Stimulated activated CD4-positive, alpha-beta T cell treated with anti-CD3 and anti-CD28 coated beads, Interleukin-1b, Interleukin-23, amount 100 ng/mL, for 48 hours (primary cell): ENCODE measurements at places on chromosomes 6 and 20.
A peak's percentile ranks its signal among the peaks of the same experiment; 100 is the strongest.

GRCh38 chr20:58890518-58891085, 38.1 kb downstream of the GNAS start:
- peak; percentile 53 for DNase-seq

GRCh38 chr6:41455410-41455809, 90.8 kb upstream of the FOXP4 start:
- DNase-seq = no peak

DNA sequence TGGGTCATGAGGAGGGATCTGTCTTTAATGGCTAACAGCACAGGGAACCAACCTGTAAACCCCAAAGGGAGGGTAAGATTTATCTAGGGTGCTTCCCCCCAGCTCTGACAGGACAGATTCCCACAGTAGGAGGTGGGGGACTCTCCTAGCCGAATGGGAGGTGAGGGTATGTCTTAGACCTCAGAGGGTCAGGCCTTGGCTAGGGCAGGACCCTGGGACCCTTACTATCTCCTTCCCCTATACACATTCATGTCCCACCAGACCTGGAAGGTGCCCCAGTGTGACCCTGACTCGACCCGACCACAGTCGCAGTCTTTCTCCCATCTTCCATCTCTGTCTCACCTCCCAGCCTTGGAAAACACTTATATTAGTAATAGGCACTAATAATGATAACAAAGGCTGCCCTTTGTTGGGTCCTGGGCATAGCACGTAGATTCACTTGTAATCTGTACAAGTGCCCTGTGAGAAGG, 36.8 kb downstream of the VEGFA start:
- no peak for DNase-seq

DNA sequence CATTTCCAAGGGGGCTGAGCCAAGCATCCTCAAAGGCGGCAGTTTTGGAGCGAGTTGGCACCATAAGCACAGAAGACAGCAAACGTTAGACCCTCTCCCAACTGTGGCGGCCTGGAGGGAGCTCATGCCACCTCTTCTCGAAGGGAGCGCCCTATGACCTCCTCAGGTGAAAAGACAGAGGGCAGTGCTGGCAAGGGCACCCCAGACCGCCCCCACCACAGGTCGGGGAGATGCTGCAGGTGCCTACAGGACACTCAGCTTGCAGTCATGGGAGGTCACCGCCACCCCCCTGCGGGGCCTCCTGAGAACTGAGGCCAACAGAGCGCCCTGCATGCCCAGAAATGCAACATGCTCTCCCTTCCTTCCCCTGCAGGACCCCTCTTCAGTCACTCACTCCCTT, 45.1 kb upstream of the BHLHE23 start:
- DNase-seq = no peak

GRCh38 chr6:27139756-27140579, 107.5 kb upstream of the PRSS16 start:
- DNase-seq = peak; percentile 35

DNA sequence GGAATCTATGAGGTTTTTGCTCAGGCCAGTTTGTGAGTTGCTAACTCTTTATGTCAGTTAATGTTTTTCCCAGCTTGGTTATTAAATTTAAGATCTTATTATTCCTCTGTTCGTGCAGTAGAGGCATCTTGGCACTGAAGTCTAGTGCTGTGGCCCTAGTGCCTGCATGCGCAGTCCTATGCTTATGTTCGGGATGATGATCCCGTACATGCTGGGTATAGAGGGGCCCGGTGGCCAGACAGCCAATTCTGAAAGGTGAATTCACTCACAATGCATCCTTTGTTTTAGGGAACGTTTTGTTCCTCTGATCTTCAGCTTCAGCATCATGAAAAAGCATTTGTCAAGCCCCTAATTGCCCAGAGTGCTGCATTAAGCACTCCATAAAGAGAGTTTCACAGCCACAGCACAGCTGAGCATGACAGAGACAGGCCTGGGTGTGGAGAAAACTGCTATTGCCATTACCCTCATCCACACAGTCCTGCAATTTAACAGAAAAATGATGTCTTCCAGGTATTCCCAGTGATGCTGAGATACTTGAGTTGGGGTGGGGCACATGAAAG, 39.8 kb upstream of the BACH2 start:
- no peak for DNase-seq

DNA sequence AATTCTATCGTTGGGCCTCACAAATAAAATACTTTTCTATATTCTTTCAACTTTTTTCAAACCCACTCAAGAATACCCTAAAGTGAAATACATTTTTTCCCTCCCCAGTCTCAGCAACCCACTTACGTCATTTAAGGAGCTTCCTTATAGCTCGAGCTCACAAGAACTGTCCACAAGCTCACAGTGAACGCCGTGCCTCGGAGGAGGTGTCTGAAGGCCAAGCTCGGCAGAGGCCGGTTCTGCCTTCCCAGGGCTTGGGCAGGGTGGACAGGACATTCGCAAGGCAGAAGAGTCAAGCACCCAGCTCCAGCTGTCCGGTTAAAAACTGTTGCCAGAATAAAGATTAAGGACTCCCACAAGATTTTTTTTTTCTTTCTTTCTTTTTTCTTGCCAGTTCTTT, 802.3 kb downstream of the QKI start:
- DNase-seq = no peak

- DNase-seq = no peak
Measured at GRCh38 chr6:93964321-93964720, 545.0 kb upstream of the EPHA7 start.

DNA sequence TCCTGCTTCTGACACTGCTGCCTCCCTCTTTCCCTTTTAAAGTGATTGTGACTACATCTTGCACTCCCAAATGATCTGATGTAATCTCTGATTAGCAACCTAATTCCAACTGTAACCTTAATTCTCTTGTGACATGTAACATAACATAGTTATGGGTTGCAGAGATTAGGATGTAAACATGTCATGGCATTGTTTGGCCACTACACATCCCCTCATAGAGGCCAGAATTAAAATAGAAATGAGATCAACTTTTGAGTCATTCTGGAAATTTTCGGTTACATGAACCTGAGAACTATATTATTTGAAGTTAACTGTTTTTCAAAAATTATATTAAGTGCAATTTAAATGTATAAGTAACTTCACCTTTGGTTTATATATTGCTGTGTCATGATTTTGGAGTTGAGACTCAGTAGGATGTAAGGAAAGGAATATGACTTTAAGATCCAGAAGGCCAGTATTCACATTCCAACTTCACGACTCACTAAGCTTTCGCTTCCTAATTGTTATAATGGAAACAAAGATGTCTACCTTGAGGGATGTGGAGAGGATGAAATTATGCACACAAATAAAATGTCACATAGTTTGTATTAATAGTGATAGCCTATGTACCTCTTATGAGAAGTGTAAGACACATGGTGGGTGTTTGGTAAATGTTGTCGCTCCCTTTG, 611.9 kb upstream of the MAP3K7 start:
- DNase-seq = no peak

DNA sequence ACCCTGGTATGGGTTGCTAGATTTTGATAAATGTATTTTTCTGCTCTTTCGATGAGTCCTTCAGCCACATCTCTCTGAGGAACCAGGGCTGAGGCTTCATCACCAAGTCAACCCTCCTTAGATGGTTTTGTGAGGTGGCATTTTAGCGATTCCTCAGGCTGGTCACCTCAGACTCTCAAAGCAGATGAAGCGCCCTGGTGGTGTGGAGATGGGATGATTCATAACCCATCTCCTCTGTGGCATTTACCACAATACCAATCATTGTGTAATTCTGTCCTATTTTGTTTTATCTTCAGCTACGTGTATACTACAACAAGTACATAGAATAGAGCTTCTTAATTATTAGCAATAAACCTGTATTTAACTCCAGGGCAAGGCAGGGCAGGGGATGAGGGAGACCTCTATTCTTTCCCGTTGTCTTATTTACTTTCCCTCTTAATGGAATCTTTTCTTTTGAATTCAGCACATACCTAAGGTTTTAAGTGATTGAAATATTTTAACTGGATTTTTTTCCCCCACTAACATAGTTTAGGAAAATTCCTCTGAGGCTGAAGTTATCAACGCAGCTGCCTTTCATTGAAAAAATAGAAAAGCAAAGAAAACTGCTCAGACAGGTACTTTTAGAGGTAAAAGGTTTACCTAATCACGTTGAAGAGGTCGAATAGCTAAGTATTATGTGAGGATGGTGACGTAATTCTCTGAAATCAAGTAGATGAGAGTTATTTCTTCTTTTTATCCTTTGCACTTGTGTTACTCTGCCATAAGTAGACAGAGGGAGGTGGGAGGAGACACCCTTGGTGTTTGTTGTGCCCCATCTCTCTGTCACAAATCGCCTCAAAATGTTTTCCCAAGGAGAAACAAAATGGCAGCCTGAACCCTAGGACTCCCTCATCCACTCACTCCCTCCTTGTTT, 57.4 kb upstream of the EDN3 start:
- DNase-seq = peak; percentile 30

DNA sequence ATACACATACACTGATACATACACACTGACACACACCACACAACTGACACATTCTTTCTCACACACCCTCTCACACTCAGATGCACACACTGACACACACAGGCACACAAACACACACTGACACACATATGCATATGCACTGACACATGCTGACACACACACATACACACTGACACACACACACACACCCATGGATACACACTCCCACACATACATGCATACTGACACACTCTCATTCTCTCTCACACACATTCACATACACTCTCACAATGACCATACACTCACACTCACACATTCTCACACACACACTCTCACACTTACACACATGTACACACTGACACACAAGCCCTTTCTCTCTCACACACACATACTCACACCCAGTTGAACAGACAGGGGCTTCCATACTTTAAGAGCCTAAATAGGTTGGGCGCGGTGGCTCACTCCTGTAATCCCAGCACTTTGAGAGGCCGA, 236.4 kb downstream of the LRFN2 start:
- no peak for DNase-seq

DNA sequence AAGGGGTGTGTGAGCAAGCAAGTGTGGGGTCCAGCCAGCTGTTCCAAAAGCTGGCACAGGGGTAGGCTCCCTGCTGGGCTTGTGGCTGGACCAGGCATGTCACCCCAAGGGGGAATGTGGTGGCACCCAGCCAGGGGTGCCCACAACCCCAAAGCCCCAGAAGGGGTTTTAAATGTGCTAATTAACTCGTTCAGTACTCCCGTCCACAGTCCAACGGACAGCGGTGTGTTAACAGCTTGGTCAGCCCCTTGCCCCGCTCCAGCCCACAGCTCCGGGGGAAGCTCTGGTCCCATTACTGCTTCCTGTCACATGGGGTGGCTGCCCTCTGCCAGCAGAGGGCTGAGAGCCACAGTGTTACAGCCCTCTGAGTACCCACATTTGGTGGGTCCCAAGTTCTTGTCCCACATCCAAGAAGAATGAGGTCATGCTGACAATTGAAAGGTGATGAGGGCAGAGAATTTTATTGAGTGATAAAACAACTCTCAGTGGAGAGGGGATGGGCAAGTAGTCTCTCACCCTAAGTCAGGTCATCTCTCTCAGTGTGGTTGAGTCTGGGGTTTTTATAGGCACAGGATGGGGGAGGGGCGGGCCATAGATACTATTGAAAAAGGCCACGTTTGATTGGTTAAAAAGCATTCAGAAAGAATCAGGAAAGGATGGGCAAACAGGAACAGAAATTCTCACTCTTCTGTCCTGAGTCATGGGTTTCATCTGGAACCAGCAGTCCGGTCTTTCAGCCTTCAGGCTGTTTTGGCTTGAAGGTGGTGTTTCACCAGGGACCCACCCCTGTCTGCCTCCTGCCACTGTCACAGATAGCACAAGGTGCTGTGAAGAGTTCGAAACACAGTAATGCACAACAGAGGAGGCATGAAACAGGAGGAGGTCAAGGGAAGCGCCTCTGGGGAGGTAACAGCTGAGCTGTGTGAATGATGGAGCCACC, 238.5 kb downstream of the NFATC2 start:
- no peak for DNase-seq

GRCh38 chr20:35699957-35700624, 886 bp downstream of the ROMO1 start:
- DNase-seq = no peak

DNA sequence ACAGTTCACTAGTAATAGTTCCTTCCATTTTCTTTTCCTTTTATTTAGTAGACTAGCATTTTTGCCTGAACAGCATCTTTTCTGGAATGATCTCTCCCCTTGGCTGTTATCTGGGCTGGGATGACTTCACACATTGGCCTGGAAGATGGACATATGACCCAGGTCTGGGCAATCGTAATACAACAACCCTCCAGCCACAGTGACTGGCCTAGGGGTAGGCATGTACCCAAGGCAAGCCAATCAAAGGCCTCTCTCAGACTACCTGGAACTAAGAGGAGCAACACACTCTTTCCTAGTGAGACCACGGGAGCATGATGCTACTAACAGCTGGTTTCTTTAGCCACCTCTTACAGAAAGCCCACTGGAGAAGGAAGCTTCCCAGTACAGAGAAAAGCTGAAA, 252.2 kb downstream of the GMPR start:
- DNase-seq = no peak

DNA sequence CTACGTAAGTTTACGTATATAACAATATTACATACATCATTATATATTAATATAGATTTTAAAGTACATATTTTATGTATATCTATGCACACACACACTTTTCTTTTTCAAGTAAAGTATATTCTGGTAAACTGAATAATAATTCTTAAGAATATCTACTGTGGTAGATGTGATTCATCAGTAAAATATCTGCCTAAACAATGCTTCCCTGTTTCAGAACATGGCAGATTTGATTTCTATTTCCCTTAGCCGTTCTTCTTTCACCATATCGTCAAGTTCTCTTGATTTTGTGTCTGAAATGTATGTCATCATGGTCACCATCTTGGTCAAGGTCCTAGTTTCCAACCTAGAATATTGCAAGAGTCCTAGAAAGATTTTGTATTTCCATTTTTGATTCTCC, 195.6 kb downstream of the HDGFL1 start:
- DNase-seq = no peak
